ENCODE measurements at places on chromosomes 16 and 17. TPM values are rescaled to one million over a fixed set of nuclear protein-coding genes. Genes with fewer than 3 reads are reported as not detected.

The GLP2R gene
- not detected for total RNA-seq

The ESRP2 gene
- total RNA-seq: under 0.01 TPM

The NEURL4 gene
- 14.7 TPM for total RNA-seq

The PDIA2 gene
- not detected for total RNA-seq

All from subcutaneous preadipocyte (primary cell).